Head of caudate nucleus (tissue), 42 donors: ENCODE measurements at places on chromosomes 2 and 18.

GRCh38 chr2:240468303-240469238 lies 33.1 kb downstream of the GPC1 start:
- DNase-seq = peak; percentile 11

DNA sequence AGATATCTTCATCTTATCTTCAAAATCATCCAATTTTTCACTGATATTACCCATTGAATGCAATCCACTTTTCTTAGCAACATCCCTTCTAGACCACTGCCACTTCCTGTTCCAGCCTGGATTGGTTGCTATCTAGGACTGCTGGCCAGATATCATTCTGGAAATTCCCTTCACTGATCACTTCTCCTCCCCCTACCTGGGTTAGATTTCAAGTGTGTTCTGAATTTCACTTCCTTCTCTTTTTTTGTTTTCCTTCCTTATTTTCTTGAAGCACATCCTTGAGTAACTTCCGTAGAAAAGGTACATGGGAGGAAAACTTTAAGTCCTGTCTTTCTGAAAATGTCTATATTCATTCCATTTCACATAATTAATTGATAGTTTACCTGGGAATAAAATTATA lies 82.0 kb upstream of the IL1R2 start:
- DNase-seq = no peak

DNA sequence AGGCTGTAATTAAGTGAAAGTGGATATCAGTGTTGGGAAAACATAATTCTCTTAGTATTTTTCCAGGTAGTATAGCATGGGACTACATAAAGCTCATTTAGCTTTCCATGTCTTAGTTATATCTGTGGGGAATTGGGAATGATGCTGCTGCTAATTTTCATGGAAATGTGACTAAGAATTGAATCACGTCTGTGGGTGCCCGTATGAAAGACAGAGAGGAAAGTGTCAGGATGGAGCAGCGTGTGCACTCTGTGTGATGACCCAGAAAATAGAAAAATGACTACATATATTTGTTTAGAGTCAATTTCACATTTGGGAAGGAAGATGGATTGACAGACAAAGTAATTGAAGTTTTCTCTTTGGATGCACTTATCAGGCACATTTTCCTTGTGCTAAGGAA lies 212.1 kb downstream of the PTPRM start:
- DNase-seq = no peak

DNA sequence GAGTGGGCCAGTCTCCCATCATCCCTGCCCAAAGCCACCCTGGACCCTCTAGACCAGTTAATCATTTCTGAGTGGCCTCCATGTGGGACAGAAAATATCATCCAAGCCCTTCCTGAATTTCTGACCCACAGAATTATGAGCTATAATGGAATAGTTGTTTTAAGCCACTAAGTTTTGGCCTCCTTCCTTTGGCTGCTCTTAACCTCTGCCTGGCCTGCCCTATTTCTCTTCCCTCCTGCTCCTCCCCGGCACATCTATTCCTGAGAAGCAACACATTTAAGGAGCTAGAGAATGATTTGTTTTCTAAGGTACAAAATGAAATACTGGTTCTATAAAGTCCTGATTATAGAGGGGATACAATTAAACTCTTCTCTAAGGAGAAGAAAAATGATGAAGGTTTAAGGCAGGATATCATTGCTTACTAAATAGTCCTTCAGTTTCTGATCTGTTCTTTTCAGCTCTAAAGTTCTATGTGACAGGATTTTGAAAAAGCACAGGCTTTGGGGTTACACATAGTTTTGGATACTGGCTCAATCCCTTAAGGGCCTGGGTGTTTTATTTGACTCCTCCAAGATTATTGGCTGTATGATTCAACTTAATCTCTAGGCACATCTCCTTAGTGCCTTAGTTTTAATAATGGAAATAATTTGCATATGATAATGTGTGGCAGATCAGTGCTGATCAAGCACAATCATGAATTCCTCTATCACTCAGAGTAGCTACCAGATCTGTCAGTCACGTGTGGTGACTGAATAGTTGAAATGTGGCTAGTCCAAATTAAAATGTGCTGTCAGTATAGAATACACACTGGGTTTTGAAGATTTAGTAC lies 240.3 kb downstream of the VAPA start:
- no peak for DNase-seq

GRCh38 chr2:193279361-193279760 lies 1084.6 kb upstream of the TMEFF2 start:
- DNase-seq = no peak

- DNase-seq = no peak
These were observed 126.5 kb upstream of the CCDC68 start for GRCh38 chr18:55085557-55086285.

- no peak for DNase-seq
These were observed 794 bp downstream of the NOTO start for GRCh38 chr2:73203055-73203681.

DNA sequence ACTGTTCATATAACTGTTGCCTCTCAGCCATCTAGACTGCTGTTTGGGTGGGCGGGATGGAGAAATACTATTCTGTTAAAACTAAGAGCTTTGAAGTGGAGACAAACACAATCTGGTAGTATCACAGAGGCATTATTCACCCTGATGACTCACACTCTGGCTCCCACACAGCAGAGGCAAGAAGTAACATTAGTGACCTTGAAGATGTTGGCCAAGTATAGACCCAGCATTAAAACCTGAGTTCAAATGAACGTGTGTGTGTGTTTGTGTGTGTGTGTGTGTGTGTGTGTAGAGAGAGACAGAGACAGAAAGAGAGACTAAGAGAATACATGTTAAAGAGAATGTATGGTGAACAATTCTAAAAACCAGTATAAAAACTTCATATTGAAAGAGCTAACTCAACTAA lies 22.5 kb upstream of the ACVR1 start:
- DNase-seq = no peak

DNA sequence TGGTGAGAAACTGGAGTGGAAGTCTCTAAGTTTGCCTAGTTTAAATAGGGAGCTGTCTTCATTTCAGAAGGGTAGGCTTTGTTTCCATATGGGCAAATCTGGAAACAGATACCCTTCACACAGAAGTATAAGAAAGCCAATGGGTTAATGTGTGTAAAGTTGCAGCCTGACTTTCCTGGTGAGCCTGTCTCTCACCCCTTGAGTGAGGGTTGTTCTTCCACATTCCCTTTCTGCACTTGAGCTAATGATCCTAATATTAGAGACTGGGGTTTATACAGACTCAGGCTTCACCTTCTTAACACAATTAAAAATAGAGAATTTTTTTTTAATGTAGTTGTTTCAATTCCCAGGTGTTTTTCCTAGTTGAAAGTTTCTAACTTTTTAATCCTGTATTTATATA lies 108.6 kb upstream of the EML6 start:
- no peak for DNase-seq

- no peak for DNase-seq
These were observed 973.7 kb upstream of the POU3F3 start for GRCh38 chr2:103880081-103880834.

GRCh38 chr2:238104691-238105371 lies 4.7 kb downstream of the ESPNL start:
- no peak for DNase-seq

GRCh38 chr2:27378096-27378808 lies 2.3 kb downstream of the ZNF513 start:
- DNase-seq = peak; percentile 39

GRCh38 chr2:50769406-50770181 lies 262.3 kb downstream of the NRXN1 start:
- DNase-seq = peak; percentile 67

DNA sequence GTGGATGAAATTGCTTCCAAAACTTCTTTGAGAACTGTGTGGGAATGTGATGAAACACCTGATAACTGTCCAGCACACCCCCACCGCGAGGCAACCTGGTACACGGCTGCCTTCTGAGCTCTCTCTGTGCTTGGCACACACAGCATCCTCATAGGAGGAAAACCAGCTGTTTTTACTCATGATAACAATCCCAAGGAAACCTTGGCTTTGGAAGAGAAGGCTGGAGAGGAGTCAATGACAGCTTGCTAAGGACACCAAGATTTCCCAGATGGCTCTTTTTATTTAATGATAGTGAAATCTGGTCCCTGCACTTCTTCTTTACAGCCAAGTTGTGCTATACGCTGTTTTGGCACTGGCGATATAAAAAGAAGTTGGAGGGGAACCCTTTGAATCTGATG lies 232.5 kb upstream of the FN1 start:
- DNase-seq = no peak

DNA sequence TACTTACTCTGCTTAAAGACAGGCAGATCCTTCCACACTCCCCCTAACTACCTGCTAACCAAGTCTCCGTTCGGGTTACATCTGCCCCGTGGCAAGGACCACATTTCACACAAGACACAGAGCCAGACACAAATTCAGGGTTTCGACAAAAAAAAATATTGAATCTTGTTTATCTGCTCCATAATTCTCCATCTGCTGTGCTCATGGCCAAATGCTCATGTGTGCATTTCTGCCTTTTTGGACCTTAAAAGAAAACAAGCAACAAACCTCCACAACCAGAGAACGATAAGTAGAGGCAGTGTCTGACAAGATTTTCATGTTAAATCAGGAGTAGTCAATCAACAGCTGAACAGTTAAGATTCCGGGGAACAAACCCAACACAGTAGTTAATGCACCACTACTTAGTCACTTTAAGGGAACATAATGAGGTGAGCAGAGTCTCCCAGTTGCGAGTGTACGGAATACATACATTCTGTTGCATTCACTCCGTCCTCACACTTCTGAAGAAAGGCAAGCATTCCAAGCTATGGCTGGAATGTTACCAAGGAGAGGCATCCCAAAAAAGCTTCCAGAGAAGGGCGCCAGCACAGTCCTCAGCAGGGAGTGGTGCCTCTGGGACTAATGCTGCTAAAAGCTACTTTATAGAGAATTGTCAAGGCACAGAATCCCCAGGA lies 121.0 kb downstream of the ANKRD44 start:
- no peak for DNase-seq

GRCh38 chr2:107712857-107713256 lies 113.8 kb upstream of the RGPD4 start:
- no peak for DNase-seq

- DNase-seq = peak; percentile 38
These were observed 2.8 kb upstream of the NRP2 start for GRCh38 chr2:205679410-205680009.

GRCh38 chr2:203484266-203485112 lies 50.6 kb downstream of the RAPH1 start:
- no peak for DNase-seq

GRCh38 chr18:62284637-62285036 lies 40.5 kb upstream of the TNFRSF11A start:
- DNase-seq = no peak

- no peak for DNase-seq
These were observed 9.2 kb upstream of the SP9 start for GRCh38 chr2:174325373-174326160.

DNA sequence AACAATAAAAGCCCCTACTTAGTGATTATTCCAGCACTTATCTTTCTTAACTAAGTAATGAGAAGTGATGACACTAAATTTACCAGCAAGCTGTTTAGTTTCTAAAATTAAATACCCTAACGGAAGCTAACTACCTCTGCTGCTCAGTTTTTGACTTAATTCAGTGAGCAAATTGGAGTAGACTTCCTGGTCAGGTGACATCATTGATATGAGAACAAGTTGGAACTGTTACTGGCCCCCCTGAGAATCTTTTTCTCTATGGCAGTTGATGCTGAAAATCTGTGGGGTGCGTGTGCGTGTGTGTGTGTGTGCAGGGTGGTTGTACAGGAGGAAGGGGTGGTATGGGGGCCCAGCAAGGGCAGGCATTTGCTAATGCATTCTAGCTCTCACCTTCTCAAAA lies 35.5 kb upstream of the BMP10 start:
- no peak for DNase-seq

DNA sequence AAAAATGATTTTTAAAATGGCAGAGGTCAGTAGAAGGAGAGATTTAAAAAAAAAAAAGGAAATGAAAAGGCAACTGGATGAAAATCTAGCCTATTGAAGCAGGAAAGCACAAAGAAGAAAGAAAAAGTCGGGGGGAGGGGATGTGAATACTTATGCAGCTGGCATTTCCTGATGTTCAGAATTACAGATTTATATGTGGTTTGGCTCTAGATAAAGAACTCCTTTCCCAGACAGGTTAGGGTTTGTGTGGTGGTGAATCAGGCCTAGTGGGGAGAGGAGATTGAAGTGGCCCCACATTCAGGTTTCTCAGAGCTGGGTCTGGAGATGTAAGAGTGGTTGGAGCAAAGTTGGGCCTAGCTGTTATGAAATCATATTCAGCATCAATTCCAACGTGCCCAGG lies 394.4 kb downstream of the FIGN start:
- no peak for DNase-seq

- peak; percentile 79 for DNase-seq
These were observed 26.3 kb downstream of the MRPL35 start for GRCh38 chr2:86225581-86225980.

- no peak for DNase-seq
These were observed 124.7 kb downstream of the MREG start for GRCh38 chr2:215888680-215889079.

GRCh38 chr18:13366131-13366530 lies 147.6 kb downstream of the LDLRAD4 start:
- no peak for DNase-seq

DNA sequence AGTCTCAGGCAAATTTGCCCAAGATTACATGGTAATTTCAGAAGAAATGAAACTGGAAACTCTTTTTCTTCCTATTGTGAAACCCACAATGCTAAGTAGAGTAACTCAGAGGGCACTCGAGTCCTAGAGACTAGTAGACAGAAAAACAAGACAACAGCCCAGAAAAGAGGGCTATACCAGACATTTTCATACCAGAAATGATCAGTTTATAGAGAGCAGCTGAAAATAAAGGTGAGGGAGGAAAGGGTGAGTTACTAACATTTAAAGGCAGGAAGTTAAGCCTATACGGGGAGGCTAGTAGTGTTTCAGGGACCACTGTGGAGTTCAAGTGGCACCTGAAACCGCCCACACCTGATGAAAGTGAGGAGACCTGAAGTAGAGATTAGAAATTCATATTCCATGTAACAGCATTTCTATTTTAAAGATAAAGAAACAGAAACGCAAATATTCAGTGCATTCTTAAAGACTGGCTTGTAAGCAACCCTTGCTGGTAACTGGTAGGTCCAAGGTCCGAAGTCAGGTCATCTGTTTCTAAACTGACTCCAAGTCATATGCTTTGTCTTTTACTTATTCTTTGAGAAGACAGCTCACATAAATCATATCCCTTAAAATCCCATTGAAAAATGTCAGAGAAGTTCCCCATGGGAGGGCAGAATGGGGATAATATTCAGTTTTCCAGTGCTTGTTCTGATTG lies 145.1 kb upstream of the ITGB6 start:
- DNase-seq = no peak

DNA sequence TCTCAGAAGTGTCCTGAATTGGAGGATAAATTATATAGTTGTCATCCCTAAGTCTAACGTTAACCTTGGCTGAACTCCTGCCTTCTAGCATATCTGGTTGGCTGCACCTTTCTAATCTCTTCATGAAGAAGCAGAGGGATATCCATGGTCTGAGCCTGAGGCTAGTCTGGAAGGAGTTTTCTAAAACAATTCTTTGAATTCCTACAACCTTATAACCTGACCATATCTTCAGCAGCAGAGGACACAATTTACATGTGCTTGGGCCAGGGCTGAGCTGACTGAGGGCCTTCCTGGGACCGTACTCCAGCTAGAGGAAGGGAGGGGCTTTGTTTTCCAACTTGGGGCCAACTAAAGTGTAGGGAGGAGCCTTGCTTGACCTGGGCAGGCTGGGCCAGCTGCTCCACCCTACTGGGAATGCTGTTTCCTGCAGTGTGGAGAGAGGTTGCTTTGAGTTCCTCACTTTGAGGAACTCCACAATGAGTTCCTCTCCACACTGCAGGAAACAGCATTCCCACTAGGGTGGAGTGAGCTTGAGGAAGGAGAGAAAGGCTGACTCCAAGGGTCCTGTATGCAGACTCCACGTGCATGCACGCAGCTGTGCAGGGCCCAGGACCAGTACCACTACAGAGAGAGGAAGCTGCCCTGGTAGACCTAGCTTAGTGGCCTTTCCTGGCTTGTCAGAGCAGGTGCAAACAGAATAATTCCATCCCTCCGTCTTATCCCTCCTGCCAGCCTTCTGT lies 19.6 kb downstream of the CEP68 start:
- no peak for DNase-seq
